Left kidney (tissue), 8 donors: ENCODE measurements at places on chromosomes 6 and 20. TPM values are rescaled to one million over a fixed set of nuclear protein-coding genes. Genes with fewer than 3 reads are reported as not detected.

DNA sequence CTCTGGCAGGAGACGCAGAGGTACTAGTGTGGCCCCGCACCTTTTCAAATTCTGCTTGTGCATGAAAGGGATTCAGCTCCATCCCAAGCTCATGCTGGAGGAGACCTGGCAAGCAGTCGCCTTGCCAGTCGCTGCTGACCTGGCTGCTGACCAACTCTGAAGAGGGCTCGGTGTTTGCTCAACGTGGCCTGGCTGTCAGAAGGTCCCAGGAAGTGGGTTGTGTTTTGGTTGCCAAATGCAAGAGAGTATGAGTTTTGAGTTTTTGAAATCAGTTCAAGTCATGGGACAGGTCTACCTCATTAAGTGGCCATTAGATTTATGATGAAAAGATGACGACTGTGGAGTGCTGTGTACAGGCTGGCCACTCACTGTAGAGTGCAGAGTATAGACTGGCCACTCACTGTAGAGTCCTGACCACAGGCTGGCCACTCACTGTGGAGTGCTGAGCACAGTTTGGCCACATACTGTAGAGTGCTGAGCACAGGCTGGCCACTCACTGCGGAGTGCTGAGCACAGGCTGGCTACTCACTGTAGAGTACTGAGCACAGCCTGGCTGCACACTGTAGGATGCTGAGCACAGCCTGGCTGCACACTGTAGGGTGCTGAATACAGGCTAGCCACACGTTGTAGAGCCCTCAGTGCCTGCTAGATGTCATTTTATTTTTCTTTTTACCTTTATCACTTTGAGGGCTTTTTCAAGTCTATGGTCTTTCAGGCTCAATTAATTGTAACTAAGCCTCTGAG, 193.9 kb downstream of the ZNF217 start:
- no peak for DNase-seq

- no peak for DNase-seq
These were observed 470 bp downstream of the COL20A1 start for GRCh38 chr20:63293456-63293855.

- DNase-seq = no peak
These were observed 3.1 kb downstream of the PLCG1 start for GRCh38 chr20:41140226-41141133.

SLC17A1 gene
- 33.9 TPM for polyA plus RNA-seq
